ENCODE measurements at places on chromosomes 11 and 22.
A peak's percentile ranks its signal among the peaks of the same experiment; 100 is the strongest.

- no peak for DNase-seq
These were observed 4.6 kb upstream of the CERK start for GRCh38 chr22:46742576-46743221.

DNA sequence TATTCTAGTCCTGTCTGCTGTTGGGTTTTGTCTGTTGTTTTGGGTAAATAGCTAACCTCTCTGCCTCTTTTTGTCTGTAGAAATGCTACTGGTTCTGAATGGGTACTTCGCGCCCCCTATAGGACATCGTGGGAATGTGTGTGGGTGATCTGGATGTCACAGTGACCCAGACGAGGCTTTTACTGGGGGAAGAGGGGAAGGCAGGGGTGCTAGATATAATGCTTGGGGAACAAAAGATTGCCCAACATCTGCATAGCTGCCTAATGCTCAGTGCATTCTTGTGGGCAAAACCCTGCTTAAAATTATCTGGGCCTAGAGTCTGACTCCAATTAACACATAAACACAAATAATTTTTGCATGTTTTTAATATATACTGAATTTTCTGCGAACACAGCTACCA, 57.7 kb downstream of the BMAL1 start:
- peak; percentile 59 for DNase-seq

DNA sequence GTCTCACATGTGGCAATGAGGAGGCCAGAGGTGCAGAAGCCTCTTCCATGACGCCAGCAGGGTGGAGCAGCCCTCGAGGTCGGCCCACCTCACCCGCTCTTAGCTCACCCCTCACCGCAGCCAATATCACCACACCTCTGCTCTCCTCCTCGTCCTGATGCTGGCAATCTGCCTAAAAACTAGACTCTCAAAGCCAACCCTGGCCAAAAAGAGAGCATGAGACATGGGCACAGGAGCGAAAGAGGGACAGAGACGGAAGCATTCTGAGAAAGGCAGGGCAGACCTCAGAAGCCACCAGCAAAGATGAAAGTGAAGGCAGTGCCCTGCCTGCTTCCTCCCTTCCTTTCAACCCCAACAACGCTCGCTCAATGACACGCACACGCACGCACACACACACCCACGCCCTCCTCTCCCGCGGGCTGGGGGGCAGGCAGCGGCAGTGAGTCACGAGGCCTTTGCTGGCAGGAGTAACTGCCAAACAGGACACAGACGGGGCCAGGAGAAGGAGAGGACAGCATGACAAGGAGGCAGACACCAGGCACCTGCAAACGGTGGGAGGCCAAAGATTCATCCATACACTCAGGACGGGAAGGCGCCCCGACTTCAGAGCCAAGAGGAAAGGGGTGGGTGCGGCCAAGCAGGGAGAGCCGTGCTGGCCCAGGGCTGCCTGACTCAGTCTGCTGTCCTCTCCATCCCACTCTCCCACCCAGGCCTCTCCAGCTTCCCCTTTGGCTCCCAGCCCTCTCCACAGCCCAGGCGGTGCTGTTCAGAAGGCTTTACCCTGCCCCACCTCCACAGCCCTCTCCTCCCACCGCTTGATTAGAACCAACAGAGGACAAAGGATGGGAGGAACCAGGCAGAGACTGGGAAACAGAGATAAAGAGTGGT, 11.4 kb downstream of the IGSF9B start:
- no peak for DNase-seq

- no peak for DNase-seq
These were observed 4.9 kb upstream of the PHLDA2 start for GRCh38 chr11:2934021-2934550.
